ENCODE measurements at places on chromosomes 7 and 10. TPM values are rescaled to one million over a fixed set of nuclear protein-coding genes. Genes with fewer than 3 reads are reported as not detected.

GRCh38 chr7:27245798-27246691, 3.4 kb downstream of the EVX1 start:
- H3K36me3 ChIP-seq, result no peaks in the 10 kb centered on the region
- no peak for DNase-seq
- no peak overlapping the region for H3K27ac ChIP-seq
- peaks cover 100% of the 10 kb centered on the region for H3K27me3 ChIP-seq

DNA sequence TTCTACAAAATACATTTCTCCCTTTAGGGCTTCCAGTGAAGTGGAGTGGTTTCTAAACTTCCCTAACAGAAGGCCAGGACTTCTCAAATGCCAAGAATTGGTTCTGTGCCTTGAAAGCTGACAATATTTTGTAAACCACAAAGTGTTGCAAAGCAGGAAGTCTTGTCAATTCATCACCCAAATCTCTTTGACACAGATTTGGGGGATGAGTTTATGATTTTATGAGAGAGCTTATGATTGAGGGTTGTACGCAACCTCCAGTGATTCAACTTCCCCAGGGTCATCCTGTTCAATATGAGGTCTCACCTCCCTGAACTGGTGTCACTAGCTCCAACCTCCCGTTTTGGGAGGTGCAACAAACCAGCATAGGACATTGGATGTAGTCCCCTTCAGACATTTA, 83.7 kb downstream of the PRLHR start:
- no peaks in the 10 kb centered on the region for H3K27me3 ChIP-seq
- H3K4me3 ChIP-seq, result no peak overlapping the region

GRCh38 chr7:32242436-32242835, 172.2 kb upstream of the PDE1C start:
- H3K4me3 ChIP-seq, result no peak overlapping the region
- no peaks in the 10 kb centered on the region for H3K27me3 ChIP-seq
- no peak overlapping the region for H3K27ac ChIP-seq
- H3K4me1 ChIP-seq, result no peaks in the 10 kb centered on the region
- no peak for DNase-seq

DNA sequence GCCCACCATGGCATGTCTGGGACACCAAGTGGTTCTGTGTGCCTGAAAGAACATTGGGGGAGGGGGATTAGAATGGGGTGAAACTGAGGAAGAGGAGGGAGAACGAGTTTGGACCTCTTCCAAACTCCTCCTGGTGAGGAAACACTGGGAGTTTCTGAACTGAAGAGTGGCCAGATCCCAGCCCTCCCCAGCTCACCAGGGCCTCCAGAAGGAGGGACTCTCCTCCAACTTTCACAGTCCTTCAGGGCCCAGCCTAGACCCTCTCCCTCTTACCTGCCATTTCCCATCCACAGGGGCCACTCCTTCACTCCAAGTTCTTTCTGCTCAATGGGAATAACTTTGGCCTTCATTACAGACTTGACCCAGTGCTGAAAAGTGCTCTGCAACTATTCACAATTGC, 132.0 kb upstream of the FOXK1 start:
- no peak overlapping the region for H3K27ac ChIP-seq
- no peak overlapping the region for H3K4me3 ChIP-seq
- no peaks in the 10 kb centered on the region for H3K36me3 ChIP-seq
- H3K4me1 ChIP-seq, result no peaks in the 10 kb centered on the region

DNA sequence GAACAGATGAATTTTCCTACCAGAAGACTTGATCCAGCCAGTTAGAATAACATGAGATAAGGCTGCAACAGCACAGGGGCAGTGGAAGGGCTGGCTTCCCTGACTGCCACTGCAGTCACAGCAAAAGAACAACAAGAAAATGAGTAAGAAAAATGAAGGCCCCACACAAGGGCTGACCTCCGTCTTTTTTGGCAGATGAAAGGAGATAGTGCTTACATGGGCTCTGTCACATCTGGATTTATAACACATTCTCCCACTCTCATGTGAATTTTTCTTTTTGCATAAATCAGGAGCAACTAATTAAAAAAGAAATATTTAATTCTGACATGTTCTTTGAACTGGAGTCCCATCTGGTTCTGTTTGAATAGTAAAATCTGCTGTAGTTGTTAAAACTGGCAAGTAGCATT, 99.6 kb downstream of the NRP1 start:
- no peak overlapping the region for H3K27ac ChIP-seq
- H3K4me3 ChIP-seq, result no peak overlapping the region
- no peak for DNase-seq
- H3K36me3 ChIP-seq, result no peaks in the 10 kb centered on the region

DNA sequence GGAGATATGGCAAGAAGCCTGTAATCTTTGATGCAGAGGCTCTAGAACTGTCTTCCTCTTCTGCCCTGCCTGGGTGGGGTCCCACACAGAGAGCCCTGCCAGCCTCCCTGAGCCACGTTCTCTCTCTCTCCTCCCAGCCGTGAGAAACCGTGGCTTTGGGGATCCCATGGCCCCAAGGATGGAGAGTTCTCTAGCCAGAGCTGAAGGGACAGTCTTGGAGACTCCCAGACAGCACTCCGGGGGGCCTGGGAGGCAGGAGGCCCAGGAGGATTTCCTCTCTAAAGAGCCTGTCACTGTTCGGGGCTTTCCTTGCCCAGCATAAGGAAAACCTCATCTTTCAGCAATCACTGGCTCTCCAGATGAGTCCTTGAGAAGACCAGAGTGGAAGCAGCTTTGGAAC, 227.1 kb downstream of the ARHGAP12 start:
- H3K27me3 ChIP-seq, result no peaks in the 10 kb centered on the region
- peaks cover 7% of the 10 kb centered on the region for H3K4me1 ChIP-seq

GRCh38 chr7:154947604-154948003, 55.3 kb downstream of the PAXIP1 start:
- H3K27ac ChIP-seq, result no peak overlapping the region
- H3K27me3 ChIP-seq, result no peaks in the 10 kb centered on the region
- H3K36me3 ChIP-seq, result peaks cover 12% of the 10 kb centered on the region
- H3K4me1 ChIP-seq, result no peaks in the 10 kb centered on the region

DNA sequence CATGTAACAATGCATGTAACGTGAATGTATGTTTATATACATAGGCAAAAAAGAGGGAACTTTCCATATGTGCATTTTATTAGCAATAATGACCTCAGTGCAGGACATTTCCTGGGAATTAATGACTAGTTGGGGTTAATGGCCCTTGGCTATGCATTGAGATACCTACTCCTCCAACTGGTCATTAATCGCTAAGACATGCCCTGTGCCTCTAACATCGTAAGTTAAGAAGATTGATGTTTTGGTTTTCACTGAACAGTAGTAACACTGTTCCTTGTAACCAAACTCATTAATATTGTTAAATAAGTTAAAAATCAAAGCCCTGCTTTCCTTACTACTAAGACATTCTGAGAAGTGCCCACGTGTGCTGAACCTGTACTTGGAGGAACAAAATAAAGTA, 61.7 kb downstream of the SEMA3D start:
- H3K4me1 ChIP-seq, result no peaks in the 10 kb centered on the region
- H3K27me3 ChIP-seq, result no peaks in the 10 kb centered on the region
- no peaks in the 10 kb centered on the region for H3K36me3 ChIP-seq

DNA sequence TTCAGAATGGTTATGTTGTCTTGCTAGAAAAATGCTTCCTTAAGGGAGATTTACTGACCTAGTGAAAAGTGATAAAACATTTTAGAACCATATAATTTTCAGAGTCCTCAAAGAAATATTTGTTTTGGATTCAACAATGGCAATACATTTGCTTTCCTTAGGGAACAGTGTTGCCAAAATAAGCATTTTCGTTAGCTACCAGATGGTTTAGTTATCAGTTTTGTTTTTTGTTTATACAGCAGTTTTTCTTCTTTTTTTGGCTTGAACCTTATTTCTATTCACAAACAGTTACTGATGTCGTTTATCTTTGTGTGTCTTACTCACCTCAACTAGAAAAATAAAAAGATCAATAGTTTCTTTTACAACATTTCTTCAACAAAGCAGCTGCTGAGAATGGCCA, 48.6 kb downstream of the EXOC4 start:
- no peaks in the 10 kb centered on the region for H3K27me3 ChIP-seq
- no peaks in the 10 kb centered on the region for H3K4me1 ChIP-seq
- no peak overlapping the region for H3K4me3 ChIP-seq
- no peak for DNase-seq

DNA sequence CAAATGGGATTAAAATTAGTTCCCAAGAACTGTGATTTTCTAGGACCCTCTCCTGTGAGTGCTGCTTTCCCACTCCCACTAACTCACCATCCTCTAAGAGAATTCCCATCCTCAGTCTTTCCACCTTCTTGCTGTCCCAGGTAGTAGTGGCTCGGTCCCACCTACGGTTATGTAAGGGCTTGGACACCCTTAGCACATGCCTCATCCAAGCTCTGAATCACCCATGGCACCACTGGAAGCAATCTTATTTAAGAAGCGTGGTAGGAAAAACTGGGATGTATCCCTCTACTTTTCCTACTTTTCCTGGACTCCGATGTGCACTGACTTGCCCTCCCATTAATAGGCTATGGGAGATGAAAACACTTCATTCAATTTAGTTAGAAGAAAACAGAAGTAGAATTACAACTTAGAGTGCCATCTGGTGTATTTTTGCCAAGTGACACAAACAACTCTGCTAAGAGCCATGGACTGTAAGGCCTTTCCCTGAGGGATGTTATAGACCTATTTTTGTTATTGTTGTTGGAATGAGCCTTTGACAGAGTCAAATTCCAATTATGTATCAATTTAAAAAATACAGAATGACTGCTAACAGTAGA, 13.7 kb upstream of the ANKRD22 start:
- DNase-seq, result no peak
- no peaks in the 10 kb centered on the region for H3K27me3 ChIP-seq
- no peaks in the 10 kb centered on the region for H3K36me3 ChIP-seq
- H3K27ac ChIP-seq, result no peak overlapping the region
- no peaks in the 10 kb centered on the region for H3K4me1 ChIP-seq

CALHM3 gene
- not detected for total RNA-seq

PHTF2 gene
- total RNA-seq, result 17.0 TPM

CTAGE6 gene
- 2.3 TPM for total RNA-seq

PAX4 gene
- total RNA-seq, result not detected

TCERG1L gene
- total RNA-seq, result not detected

HOXA9 gene
- total RNA-seq, result 9.0 TPM

GATA3 gene
- total RNA-seq, result 0.48 TPM

LAMB4 gene
- 0.29 TPM for total RNA-seq
